SW 1271 (cell line): ENCODE measurements at places on chromosomes 13 and 19.

GRCh38 chr19:54473892-54474372 is 836 bp upstream of the CDC42EP5 start:
- no peak for DNase-seq

DNA sequence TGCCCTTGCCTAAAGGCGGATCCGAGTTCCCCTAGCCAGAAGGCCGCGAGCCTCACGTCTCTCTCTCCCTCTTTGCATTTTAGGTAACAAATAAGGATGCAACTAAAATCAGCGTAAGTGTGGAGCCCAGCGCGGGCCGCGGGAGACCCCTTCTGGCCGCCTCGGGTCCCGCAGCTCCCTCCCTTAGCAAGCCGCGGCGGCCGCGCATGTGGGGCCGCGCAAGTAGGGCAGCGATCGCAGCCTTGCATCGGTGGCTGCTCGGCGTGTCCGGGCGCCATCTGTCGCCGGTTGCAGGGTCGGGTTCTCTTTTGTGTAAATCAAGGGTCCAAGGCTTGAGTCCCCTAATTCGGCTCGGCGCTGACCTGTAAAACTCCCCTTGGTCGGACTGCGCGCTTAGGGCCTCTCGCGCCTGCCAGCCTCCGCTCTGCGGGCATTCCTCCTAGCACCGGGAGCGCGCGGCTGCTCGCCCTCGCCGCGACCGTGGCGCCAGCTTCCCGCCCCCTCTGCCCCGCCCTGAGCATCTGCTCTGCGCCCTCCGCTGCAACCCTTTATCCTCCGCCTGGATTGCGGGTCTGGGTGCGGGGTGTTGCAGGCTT is 2.7 kb downstream of the VSTM2B start:
- peak; percentile 35 for DNase-seq

DNA sequence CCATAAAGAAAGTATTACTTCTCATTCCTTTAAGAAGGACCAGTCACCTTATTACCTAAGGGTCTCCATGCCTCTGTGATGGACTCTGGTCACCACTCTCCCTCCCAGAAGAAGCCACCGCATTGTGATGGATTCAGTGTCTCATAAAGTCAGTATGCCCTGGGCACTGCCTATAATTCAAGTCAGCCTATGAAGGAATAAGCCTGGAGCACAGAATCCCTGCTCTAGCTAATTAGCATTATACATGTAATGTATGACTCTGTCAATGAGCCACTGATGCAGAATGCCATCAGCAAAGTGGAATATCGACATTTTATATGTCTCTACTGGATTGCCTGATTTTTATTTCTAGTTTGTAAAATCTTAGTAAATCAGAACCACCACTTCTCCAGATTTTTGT is 14.9 kb upstream of the FREM2 start:
- no peak for DNase-seq

GRCh38 chr19:14545716-14546082 is 16.3 kb downstream of the TECR start:
- no peak for DNase-seq

DNA sequence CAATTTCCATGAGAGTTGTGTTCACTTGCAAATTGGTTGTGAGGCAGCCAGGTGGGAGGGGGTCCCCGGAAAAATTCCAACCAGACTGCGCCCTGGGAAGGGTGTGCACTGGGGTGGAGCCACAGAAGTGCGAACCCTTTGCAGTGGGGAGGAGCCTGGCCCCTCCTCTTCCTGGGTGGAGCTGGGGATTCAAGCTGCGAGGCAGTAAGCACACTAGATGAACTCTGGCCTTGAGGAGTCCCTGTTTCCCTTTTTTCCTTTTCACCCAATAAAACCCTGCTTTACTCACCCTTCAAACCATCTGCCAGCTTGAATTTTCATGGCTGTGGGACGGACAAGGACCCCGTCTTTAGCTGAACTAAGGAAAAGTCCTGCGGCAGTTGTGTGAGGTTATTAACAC is 31.0 kb upstream of the MBNL2 start:
- DNase-seq = no peak

- no peak for DNase-seq
Measured at GRCh38 chr13:35879111-35879510, 252.1 kb downstream of the DCLK1 start.

- DNase-seq = no peak
Measured at GRCh38 chr13:45850027-45850613, 1.4 kb downstream of the SIAH3 start.

DNA sequence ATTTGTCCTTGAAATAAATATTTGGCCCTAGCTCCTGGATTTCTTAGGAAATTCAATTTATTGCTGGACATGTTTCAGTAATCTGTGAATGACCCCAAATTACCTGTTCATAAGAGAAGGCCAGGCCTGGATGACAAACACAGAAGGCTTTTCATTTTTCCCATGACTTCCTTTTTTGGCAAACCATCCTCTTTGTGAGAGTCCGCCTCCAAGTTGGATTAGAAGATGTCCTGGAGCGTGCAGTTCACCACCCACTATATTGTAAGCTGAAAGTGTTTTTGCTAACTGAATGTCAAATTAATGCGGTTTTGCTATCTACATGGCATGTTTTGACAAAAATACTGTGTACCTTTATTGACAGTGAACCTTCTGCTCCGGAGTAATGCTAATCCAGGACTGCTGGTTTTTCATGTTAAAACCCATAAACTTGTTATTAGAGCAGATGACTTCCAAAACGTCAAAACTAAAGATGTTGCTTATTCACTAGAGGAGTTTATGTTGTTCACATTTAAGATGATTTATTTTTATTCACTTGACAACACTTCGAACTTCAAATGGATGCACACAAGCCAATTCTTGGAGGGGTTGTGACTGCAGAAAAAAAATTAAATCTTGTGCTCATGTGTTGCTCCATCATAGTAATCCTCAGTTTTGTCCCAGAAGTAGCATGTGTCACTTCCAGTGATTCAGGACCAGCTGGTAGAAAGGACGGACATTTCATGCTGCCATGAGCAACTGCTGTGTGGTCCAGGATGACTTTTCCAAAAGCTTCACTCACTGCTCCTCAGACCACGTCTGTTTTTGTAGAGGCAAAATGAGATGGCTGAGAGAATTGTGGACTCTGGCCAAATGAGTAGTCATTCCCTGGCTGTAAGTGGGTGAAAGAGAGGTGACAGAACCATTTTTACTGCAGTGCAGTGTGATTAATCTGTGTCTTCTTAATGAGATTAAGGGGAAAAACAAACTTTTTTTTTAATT is 71.0 kb downstream of the ITGBL1 start:
- DNase-seq = no peak

DNA sequence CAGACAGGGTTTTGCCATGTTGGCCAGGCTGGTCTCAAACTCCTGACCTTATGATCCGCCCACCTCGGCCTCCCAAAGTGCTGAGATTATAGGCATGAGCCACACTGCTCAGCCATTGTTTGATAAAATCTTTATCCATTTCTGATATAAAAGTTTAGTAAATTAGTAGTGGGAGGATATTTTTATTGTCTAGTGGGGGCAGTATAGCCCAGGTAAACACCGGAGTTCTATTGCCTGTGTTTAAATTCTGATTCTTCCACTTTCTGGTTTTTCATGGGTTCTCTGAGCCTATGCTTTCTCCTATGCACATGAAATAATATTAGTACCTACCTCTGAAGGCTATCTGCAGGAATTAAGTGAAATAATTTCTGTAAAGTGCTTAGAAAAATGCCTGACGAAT is 20.1 kb upstream of the ARHGEF18 start:
- DNase-seq = no peak

DNA sequence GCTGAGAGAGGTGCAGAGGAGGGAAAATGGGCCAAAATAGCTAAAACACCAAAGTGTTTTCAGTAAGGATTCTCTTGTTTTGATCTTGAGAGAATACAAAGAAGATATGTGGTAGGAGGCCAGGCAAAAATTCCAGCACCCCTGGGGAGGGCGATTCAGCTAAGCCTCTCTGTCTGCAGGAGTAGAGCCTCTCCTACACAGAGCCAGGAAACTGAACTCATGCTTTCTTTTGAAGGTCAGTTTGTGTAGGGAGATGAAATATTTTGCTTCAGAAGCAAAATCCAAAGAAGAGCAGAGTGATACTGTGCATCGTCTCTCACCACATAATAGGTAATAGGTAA is 565.0 kb downstream of the FGF9 start:
- no peak for DNase-seq

DNA sequence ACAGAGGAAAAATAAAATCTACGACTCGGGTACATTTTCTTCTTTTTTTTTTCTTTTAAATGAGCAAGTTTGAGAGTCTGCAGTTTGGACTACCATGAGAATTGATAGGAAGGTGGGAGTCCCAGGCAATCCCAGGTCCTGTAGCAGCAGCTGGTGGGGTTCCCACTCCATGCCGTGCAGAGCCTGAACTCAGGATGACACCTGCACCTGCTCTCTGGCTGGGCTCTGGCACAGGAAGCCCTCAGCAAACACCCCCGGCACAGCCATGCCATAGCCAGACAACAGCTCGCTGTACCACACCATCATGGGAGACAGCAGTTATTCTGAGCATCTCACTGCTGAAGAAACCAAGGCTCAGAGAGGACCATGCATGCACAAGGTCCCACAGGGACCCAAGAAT is 6.2 kb upstream of the GP6 start:
- DNase-seq = no peak

DNA sequence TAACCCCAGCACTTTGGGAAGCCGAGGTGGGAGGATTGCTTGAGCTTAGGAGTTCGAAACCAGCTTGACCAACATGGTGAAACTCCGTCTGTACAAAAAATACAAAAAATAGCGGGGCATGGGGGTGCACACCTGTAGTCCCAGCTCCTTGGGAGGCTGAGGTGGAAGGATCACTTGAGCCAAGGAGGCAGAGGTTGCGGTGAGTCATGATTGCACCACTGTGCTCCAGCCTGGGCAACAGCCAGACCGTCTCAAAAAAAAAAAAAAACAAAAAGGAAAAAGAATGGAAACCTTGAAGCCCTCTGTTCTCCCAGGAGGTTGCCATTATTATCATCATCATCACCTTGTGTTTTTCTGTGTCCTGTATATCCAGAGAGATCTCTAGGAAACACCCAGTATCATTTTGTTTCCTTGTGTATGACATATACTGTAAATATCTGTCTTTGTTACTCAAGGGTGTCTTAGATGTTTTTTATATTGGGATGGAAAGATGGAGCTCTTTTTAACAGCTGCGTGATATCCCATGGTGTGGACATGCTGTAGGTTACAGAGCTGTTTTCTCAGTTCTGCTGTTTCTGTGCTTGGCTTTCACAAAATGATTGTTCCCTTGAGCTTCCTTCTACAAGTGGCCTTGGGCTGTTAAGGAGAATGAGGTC is 11.8 kb downstream of the CHAF1A start:
- no peak for DNase-seq

- no peak for DNase-seq
Measured at GRCh38 chr13:26198116-26198515, 24.0 kb downstream of the RNF6 start.

DNA sequence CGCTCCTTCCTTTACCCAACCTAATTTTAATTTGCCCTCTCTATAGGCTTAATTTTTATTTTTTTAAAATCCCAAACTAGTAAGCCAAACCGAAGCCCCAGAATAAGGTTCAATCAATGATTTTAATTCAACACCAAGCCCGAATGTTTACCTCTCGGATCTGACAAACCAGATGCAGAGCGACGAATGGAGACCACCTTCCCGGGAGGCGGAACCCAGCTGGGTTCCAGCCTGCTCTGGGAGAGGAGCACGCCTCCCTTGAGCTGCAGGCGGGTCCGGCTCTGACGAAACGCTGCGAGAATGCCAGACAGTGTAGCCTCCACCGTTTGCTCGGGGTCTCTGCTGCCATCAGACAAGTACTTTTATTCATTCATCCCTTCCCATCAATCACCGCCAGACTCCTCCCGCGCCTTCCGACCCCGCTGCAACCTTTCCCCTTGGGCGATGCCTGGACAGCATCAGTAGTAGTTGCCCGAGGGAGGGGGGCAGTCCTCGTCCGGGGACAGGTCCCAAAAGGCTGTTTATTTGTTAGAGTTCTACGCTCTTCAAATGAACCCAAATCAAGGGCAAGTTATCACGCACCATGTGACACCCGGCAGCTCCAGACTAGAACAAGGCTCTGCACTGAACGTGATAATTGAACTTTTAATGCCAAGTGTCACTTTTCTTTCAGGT is 752 bp upstream of the EDNRB start:
- no peak for DNase-seq

GRCh38 chr13:66329988-66330451 is 900.1 kb downstream of the PCDH9 start:
- DNase-seq = no peak

DNA sequence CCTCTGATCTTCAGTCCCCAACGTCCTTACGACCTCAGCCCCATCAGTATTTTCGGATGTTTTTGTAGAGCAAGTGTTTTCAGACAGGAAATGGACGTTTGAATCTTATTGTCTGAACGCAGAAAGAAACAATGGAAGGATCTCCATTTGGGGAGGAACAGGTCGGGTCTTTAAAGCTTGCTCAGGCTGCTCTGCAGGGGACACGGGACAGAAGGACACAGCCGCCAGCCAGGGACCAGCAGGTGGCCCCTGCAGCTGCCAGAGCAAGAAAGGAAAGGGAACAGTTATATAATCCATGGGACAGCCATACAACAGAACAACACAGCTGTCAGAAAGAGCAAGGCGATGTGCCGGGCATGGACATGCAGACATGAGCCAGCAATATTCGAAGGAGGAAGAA is 18.5 kb upstream of the IGLON5 start:
- DNase-seq = no peak
